Cardiac atrium fibroblast (primary cell): ENCODE measurements at places on chromosomes 13 and 19. TPM values are rescaled to one million over a fixed set of nuclear protein-coding genes. Genes with fewer than 3 reads are reported as not detected.

The KLK4 gene
- not detected in 2 replicates for total RNA-seq

The ADGRE1 gene
- not detected in 2 replicates for total RNA-seq

The POU2F2 gene
- 2.9 TPM in 1 of 2 replicates, not detected in the other for total RNA-seq

The AMER2 gene
- total RNA-seq: not detected in 2 replicates
